ENCODE measurements at places on chromosomes 11 and 22.

DNA sequence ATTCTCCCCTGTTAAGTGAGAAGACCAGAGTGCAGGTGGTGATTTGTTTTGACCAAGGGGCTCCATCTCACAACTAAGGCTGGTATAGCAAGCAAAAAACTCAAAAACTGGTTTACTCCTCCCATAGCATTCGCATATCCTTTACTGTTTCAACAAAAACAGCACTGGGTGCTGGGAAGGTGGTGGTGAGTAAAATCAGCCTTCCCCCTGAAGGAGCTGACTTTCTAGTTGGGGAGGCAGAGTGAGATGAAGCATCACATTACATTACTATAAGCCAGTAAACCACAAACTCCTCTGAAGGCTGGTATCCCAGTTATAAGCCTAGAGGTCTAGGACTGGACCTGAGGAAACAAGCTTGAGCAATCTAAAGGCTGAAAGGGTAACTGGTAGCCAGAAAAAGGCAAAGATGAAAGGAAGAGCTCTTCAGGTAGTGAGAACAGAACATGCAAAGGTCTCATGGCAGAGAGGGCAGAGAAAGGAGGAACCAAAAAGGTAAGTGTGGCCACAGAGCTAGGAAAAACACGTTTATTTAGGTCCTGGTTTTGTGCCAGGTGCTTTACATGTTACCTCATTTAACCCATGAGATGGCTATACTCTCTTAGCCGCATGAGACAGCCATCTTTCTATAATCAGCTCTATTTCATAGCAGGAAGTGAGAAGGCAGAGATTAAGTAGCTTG lies 22.3 kb downstream of the TMEM123 start:
- DNase-seq = peak; percentile 74

- no peak for DNase-seq
Observed at GRCh38 chr22:36149441-36149840, 11.1 kb downstream of the APOL3 start.

- DNase-seq = no peak
Observed at GRCh38 chr11:20861322-20861721, 191.9 kb downstream of the NELL1 start.

GRCh38 chr22:31253949-31254348 lies 38.3 kb downstream of the PIK3IP1 start:
- no peak for DNase-seq

GRCh38 chr11:57787920-57788702 lies 26.5 kb downstream of the CTNND1 start:
- DNase-seq = no peak

DNA sequence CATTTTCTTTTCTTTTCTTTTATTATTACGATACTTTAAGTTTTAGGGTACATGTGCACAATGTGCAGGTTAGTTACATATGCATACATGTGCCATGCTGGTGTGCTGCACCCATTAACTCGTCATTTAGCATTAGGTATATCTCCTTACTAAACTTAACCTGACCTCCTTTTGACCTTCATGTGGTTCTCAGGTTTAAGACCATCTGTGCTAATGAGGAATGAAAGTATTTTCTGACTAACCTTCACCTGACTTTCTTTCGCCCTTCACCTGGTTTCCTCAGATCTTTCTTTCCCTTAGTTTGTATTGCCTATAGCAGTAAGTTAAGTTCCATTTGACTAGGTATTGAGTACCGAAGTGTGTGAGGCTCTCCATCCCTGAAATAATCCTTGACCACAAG lies 6.5 kb downstream of the EXPH5 start:
- no peak for DNase-seq

DNA sequence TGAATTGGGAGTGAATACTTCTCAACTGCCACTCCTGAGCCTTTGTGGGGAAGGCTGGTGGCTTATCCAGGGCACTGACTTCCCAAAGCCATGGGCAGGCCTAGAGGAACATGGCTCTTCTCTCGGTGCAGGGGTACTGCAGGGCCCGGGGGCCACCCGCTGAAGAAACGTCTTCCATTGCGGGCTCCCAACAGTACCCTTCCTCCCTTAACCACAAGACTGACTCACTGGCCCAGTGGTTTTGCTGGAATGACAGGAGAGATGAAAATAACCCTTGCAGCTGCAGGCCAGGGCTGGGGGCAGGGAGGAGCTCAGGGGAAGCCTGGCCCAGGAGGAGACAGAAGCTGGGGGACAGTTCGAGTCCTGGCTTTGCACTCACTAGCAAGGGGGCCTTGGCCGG lies 13.5 kb downstream of the TXN2 start:
- DNase-seq = peak; percentile 36

DNA sequence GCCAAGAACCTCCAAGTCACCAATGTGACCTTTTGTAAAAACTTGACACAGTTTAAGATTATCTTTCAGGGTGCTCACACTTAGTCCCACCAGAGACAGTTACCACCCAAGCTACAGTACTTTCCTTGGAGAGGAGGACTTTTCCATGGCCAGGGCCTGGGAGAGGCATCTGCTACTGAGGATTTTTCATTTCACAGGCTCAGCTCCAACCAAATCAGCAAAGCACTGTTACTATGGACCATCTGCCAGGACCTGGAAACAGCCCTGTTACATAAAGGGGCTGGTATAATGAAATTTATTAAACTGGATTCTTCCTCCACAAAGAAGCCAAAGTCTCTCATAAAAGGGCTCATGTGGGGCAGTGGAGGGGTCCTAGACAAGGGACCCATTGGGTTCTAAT lies 38.6 kb downstream of the SERGEF start:
- no peak for DNase-seq

GRCh38 chr22:47691152-47691895 lies 928.9 kb downstream of the TBC1D22A start:
- no peak for DNase-seq

DNA sequence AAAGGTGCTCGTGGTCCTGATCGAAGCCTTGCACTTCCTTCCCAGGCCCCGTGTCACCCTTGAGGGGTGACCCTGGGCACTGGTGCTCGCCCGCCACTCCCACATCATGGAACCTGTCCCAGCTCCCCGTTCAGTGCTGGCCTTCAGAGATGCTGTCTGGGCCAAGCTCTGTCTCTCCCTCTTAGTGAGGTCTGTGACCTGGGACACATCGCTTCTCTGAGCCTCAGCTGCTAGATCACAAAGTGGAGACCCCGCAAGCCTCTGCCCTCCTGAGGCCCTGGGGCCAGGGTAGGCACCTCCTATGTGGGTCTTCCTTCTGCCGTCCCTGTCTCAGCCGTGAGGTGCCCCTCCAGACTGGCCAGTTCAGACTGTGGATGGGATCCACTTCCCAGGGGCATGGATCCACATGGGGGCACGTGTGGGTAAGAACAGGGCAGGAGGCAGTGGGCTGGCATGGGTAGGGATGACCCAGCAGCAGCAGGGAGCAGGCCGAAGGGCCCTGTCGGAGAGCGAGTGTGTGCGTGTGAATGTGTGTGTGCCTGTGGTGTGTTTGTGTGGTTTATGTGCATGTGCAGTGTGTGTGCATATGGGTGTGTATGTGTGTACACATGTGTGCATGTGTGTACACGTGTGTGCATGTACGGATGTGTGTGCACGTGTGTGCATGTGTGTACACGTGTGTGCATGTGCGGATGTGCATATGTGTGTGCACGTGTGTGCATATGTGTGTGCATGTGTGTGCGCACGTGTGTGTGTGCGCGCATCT lies 1073.7 kb downstream of the BRD1 start:
- no peak for DNase-seq

GRCh38 chr22:19965771-19966709 lies 24.4 kb upstream of the TXNRD2 start:
- no peak for DNase-seq

DNA sequence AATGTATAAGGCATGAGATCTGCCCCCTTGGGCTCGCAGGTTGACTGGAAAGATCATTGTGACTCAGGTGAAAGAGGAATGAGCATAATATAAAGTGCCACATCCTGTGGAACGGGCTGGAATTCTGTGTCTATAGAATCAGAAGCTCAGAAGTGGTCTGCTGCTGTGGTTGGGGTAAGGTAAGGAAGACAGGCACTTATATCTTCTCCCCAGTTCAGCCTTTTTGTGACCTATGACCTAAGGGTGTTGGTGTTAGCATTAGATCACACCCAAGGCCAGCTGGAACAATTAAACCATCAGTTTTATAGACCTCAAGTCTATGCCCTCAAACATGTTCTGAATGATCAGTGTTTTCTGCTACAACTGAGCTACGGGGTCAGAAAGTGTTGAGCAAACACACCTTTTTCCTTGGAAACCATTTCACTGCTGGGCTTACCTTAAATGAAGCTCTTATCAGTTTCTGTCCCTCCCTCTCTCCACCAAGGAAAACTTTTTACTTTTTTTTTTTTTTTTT lies 15.7 kb upstream of the POU2AF3 start:
- DNase-seq = no peak

Measured in activated CD4-positive, alpha-beta memory T cell treated with anti-CD3 and anti-CD28 coated beads for 36 hours (primary cell).